ENCODE measurements at places on chromosomes 5 and 9. TPM values are rescaled to one million over a fixed set of nuclear protein-coding genes. Genes with fewer than 3 reads are reported as not detected.

GHR gene
- 0.03 TPM for total RNA-seq

PTPN3 gene
- 16.0 TPM for total RNA-seq

PTGS1 gene
- 1.4 TPM for total RNA-seq

PCDHGA2 gene
- total RNA-seq, result 0.70 TPM

TEX53 gene
- not detected for total RNA-seq

SARDH gene
- total RNA-seq, result not detected

PNPLA7 gene
- 0.81 TPM for total RNA-seq

Data from A549 treated with GW870086 at 1 μM for 4 hours (cell line).